ENCODE measurements at places on chromosomes 5 and 9. TPM values are rescaled to one million over a fixed set of nuclear protein-coding genes. Genes with fewer than 3 reads are reported as not detected.

The FAM200C gene
- polyA plus RNA-seq = 1.3 TPM

The UQCRQ gene
- polyA plus RNA-seq = 919 TPM

The DYNC2I2 gene
- 25.0 TPM for polyA plus RNA-seq

The HRH2 gene
- 0.18 TPM for polyA plus RNA-seq

The ADAMTS2 gene
- 0.97 TPM for polyA plus RNA-seq

The OTP gene
- not detected for polyA plus RNA-seq

The LHX2 gene
- not detected for polyA plus RNA-seq

The IRX2 gene
- polyA plus RNA-seq = 0.06 TPM

The ADAMTS12 gene
- 0.19 TPM for polyA plus RNA-seq

The RANBP3L gene
- 0.34 TPM for polyA plus RNA-seq

The HBEGF gene
- 14.5 TPM for polyA plus RNA-seq

The TMEM215 gene
- polyA plus RNA-seq = not detected

The CBY3 gene
- polyA plus RNA-seq = 0.16 TPM

The NPR3 gene
- 19.6 TPM for polyA plus RNA-seq

The CNTFR gene
- 59.9 TPM for polyA plus RNA-seq

The ZNF484 gene
- polyA plus RNA-seq = 2.6 TPM

The BSPRY gene
- 0.03 TPM for polyA plus RNA-seq

The SURF1 gene
- 127 TPM for polyA plus RNA-seq

The GDA gene
- 0.07 TPM for polyA plus RNA-seq

The PTPN3 gene
- polyA plus RNA-seq = 130 TPM

The COL15A1 gene
- polyA plus RNA-seq = 7.5 TPM

The IGFBPL1 gene
- not detected for polyA plus RNA-seq

The ORM1 gene
- polyA plus RNA-seq = not detected

The DRD1 gene
- polyA plus RNA-seq = not detected

The NPDC1 gene
- 17.6 TPM for polyA plus RNA-seq

The GRM6 gene
- polyA plus RNA-seq = not detected

The GPX3 gene
- 766 TPM for polyA plus RNA-seq

The IFNB1 gene
- not detected for polyA plus RNA-seq

The CCL27 gene
- polyA plus RNA-seq = 0.14 TPM

The AK8 gene
- not detected for polyA plus RNA-seq

The ZDHHC21 gene
- 2.2 TPM for polyA plus RNA-seq

The SPINK7 gene
- not detected for polyA plus RNA-seq

The FGFR4 gene
- polyA plus RNA-seq = 3.1 TPM

The ITGA1 gene
- 3.7 TPM for polyA plus RNA-seq

The LRRC26 gene
- polyA plus RNA-seq = not detected

The DNAH5 gene
- under 0.01 TPM for polyA plus RNA-seq

The CTSV gene
- 0.38 TPM for polyA plus RNA-seq

The F12 gene
- 0.06 TPM for polyA plus RNA-seq

The SPINK1 gene
- polyA plus RNA-seq = 1.6 TPM

The MLANA gene
- polyA plus RNA-seq = not detected

The MYOZ3 gene
- polyA plus RNA-seq = 3.0 TPM

The PCDHA9 gene
- not detected for polyA plus RNA-seq

The ADRA1B gene
- 1.3 TPM for polyA plus RNA-seq

The PCDHGB4 gene
- 0.52 TPM for polyA plus RNA-seq

The DBH gene
- not detected for polyA plus RNA-seq

The SLC36A3 gene
- not detected for polyA plus RNA-seq

The KIF12 gene
- 0.03 TPM for polyA plus RNA-seq

The IFT74 gene
- polyA plus RNA-seq = 6.6 TPM

The PCDHA10 gene
- polyA plus RNA-seq = not detected

The RMRP gene
- polyA plus RNA-seq = 26.8 TPM

The DOK3 gene
- 3.8 TPM for polyA plus RNA-seq

The C5orf22 gene
- 29.7 TPM for polyA plus RNA-seq

The DIRAS2 gene
- not detected for polyA plus RNA-seq
